H9 (cell line): ENCODE measurements at places on chromosomes 12 and 14.

DNA sequence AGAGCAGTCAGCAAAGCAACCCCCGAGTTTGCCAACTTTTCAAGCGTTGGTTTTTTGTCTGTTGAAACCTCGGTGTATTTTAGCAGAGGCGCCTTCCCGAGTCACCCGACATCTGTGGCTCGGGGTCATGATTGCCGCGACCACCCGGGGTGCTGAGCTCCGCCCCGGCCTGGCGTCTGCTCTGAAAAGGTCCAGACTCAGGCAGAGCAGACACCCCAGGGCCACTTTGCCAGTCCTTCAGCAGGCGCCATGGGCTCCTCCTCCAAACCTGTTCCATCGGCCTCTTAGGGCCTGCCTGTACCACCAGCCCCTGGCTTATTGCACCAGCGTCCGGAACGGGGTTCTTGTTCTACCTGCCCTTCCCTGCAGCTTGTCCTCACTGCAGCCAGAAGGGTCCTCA is 19.1 kb downstream of the ANKRD9 start:
- H3K4me1 ChIP-seq = no peaks in the 10 kb centered on the region
- no peak for DNase-seq
- H3K27ac ChIP-seq = no peak overlapping the region
- no peaks in the 10 kb centered on the region for H3K27me3 ChIP-seq

- peaks cover 69% of the 10 kb centered on the region for H3K36me3 ChIP-seq
- no peak overlapping the region for H3K27ac ChIP-seq
- no peak for DNase-seq
- H3K4me1 ChIP-seq = no peaks in the 10 kb centered on the region
- H3K27me3 ChIP-seq = no peaks in the 10 kb centered on the region
- no peak overlapping the region for H3K4me3 ChIP-seq
Observed at GRCh38 chr12:94353130-94353529, 106.5 kb downstream of the CEP83 start.

GRCh38 chr12:15163030-15163976 is 57.9 kb downstream of the RERG start:
- no peaks in the 10 kb centered on the region for H3K4me1 ChIP-seq
- H3K36me3 ChIP-seq = no peaks in the 10 kb centered on the region
- H3K27ac ChIP-seq = no peak overlapping the region
- no peak for DNase-seq
- H3K4me3 ChIP-seq = no peak overlapping the region

DNA sequence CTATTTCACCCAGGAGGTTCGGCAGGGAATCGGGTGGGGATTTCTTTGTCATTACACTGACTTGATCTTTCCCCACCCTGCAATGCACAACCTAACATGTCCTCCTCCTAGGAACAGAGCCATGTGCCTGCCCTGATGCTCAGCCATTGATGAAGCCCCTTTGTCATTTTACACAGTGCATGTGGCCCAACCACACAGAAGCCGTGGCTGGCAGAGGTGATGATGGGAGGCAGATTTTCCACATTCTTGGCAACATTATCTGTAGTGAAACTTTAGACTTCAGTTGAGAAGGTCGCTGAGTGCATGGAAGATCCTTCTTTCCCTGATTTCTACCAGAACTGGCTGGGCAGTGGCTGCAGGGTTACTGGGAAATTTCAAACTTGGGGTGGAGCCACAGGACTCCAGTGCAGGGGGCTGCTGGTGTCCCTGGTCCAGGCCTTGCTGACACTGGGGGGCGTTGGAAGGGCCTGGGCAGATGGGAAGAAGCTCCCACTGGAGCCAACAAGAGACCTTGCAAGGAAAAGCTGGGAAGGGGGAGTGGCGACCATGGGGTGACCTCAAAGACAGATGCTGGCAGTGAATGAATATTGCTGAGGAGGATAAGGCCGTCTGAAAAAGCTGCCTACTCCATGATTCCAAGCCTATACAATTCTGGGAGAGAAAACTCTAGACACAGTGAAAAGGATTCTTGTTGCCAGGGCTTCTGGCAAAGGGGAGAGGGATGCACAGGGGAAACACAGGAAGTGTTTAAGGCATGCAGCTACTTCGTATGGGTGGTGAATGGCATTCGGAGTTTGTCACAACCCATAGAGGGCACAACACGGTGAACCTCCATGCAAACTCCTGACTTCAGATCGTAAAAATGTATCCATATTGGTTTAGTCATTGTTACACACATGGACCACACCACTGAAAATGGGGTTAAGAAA is 41.8 kb upstream of the P2RX7 start:
- H3K27me3 ChIP-seq = no peaks in the 10 kb centered on the region; the same call in 1 of the 2 replicates
- no peak for DNase-seq
- H3K4me3 ChIP-seq = no peak overlapping the region
- 0 out of 2 replicates have a peak, but pooled peaks cover 2% of the 10 kb centered on the region for H3K4me1 ChIP-seq

- peaks cover 3% of the 10 kb centered on the region for H3K36me3 ChIP-seq
- H3K27me3 ChIP-seq = no peaks in the 10 kb centered on the region
- no peak overlapping the region for H3K27ac ChIP-seq
- DNase-seq = no peak
- H3K4me3 ChIP-seq = no peak overlapping the region
Observed at GRCh38 chr12:130469552-130469951, 131.9 kb downstream of the PIWIL1 start.

DNA sequence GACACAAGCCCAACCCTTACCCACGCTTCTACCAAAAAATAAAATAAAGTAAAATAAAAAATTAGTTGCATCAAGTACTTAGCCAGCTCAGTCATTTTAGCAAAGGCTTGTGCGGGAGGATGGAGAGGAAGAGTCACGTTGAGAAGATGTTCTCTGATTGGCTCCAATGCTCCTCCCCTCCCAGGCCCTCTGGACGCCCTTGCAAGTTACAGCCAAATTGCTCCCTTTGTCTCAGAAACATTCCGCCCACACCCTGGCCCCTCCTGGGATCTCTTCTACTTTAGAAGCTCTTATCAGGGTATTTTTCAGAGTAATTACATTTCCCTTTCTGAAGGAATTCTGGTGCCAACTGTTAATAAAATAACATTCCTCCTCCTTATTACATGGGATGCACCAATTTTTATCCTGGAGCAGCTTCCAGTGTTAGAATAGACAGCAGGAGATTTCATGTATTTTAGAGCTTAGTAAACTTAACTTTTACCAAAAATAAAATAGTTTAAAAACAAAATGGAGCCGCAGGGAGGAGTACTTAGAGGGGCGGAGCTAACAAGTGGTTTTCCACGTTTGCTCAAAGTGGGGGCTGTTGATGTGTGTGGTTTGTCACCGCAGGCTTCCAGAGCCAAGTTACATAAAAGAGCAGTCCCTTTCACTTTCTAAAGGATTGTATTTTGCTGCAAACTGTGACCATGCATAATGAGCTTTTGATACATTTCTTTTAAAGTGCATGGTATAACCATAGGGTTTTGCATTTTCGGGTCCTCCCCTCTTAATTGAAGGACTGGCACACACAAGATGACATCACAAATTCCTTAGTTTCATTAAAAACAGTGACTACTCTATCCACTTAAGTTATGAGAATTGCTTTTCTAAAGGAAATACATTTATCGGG is 71.7 kb upstream of the RAP1B start:
- H3K4me1 ChIP-seq = no peaks in the 10 kb centered on the region
- no peak overlapping the region; the same call in 2 of the 3 replicates for H3K4me3 ChIP-seq
- peaks cover 11% of the 10 kb centered on the region for H3K36me3 ChIP-seq
- peak; percentile 82 for DNase-seq

DNA sequence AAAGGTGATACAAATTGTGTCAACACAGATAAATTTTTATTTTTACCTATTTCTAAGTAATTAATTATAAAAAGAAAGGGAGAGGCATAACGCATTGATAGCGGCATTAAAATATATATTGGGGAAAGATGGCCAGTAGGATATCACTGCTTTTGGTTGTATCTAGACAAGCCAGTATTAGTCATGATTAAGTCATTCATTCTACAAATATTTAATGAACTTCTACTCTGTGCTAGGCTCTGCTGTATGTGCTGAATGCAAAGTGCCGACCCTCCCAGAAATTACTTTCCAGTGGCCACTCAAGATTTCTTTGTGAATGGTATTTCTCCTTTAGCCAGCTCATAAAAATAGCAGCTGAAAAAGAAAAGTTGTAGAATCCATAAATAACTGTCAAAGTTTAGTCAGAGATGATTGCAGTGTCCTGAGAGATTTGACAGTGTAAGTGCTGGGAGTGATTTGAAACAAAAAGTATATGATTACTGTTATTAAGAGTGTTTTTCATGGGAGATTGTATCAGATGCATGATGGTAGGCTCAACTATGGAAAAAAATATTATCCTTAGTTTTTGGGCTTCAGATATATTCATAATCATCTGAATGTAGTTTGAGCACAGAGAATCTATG is 133.2 kb downstream of the MGAT4C start:
- DNase-seq = no peak
- no peaks in the 10 kb centered on the region for H3K27me3 ChIP-seq
- H3K36me3 ChIP-seq = no peaks in the 10 kb centered on the region

DNA sequence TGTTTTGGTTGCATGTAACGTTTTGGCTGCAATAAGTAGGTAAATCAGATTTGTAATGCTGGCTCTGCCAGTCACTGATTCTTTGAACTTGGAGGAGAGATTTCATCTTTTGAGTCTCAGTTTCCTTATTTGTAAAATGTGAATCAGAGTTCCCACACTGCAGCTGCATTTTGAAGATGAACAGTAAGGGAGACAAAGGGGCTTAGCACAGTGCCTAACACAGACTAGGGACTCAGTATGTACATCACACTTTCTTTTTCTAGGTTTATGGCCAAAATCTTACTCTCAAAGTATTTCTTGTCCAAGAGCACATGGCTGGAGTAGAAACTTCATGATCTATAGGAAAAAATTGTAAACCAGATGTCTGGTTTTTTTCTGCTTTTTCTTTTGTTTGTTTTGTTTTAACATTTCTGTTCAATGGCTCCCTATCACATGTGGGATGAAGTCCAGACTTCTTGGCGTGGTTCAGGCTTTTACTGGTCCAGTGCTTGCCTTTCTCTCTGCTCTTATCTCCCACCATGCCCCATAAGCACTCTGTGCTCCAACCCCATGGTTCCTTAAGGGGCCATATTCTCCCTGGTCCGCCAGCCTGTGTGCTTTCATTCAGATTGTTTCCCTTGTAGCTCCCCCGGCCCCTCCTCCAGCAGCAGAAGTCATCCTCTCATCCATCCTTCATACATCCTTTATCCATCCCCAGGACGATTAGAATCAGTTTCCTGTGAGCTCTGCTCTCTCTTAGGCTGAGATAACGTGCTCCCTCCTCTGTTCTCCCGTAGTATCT is 58.0 kb downstream of the SYNE2 start:
- no peak overlapping the region for H3K4me3 ChIP-seq
- peaks cover 3% of the 10 kb centered on the region; the same call in 2 of the 3 replicates for H3K36me3 ChIP-seq
- no peak for DNase-seq
- no peak overlapping the region for H3K27ac ChIP-seq
- H3K27me3 ChIP-seq = no peaks in the 10 kb centered on the region

DNA sequence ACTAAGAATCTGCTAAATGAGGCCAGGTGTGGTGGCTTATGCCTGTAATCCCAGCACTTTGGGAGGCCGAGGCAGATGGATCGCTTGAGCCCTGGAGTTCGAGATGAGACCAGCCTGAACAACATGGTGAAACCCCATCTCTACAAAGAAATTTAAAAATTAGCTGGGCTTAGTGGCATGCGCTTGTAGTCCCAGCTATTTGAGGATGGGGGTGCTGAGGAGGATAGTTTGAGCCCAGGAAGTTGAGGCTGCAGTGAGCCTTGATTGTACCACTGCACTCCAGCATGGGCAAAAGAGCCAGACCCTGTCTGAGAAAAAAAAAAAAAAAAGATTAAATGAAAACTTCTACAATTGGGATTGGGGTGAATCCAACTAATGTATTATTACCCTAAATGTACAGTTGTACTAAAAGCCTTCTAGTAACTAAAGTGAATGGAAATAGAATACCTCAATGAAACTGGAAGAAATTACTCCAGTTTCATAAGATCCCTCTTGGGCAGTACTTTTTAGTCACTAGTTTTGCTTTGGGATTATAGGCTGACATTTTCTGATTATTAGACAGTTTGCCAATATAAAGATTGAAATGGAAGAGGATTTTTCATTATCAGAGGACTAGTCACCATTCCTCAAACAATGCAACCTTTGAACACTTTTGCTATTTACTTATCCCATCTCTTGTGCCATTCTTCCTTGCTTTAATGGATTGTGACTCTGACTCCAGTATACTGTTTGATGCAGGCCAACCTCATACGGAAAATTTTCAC is 14.3 kb downstream of the COCH start:
- no peak overlapping the region for H3K27ac ChIP-seq
- H3K4me3 ChIP-seq = no peak overlapping the region
- no peaks in the 10 kb centered on the region for H3K4me1 ChIP-seq
- H3K27me3 ChIP-seq = no peaks in the 10 kb centered on the region
- H3K36me3 ChIP-seq = peaks cover 5% of the 10 kb centered on the region; the same call in 1 of the 3 replicates
- no peak for DNase-seq

- DNase-seq = no peak
- H3K36me3 ChIP-seq = peaks cover 47% of the 10 kb centered on the region
- no peaks in the 10 kb centered on the region for H3K27me3 ChIP-seq
- H3K4me3 ChIP-seq = no peak overlapping the region
Observed at GRCh38 chr12:28374556-28374955, 184.3 kb downstream of the CCDC91 start.

DNA sequence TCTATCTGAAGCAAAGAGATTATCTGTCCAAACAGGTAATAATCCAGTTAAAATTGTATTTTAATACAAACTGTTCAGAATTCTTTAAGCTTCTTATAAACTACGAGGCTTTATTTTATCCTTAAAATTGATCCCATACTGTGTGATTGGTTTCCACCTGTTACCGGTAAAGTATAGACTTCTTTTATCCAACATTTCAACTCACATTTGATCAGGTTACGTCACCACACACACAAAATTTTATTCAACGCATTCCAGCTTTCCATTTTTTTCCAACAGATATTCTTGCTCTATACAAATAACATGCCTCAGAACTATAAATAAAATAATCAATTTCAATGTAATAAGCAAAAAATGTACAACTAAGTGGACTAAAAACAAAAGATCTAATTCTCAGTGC is 4.5 kb downstream of the NOVA1 start:
- H3K27ac ChIP-seq = no peak overlapping the region
- H3K4me3 ChIP-seq = no peak overlapping the region
- 0 out of 2 replicates have a peak, but pooled peaks cover 7% of the 10 kb centered on the region for H3K36me3 ChIP-seq
- no peaks in the 10 kb centered on the region for H3K4me1 ChIP-seq

- no peaks in the 10 kb centered on the region for H3K27me3 ChIP-seq
- no peaks in the 10 kb centered on the region for H3K36me3 ChIP-seq
- H3K4me3 ChIP-seq = no peak overlapping the region
- peaks cover 2% of the 10 kb centered on the region for H3K4me1 ChIP-seq
- no peak for DNase-seq
Observed at GRCh38 chr12:107127482-107128430, 34.4 kb upstream of the CRY1 start.

DNA sequence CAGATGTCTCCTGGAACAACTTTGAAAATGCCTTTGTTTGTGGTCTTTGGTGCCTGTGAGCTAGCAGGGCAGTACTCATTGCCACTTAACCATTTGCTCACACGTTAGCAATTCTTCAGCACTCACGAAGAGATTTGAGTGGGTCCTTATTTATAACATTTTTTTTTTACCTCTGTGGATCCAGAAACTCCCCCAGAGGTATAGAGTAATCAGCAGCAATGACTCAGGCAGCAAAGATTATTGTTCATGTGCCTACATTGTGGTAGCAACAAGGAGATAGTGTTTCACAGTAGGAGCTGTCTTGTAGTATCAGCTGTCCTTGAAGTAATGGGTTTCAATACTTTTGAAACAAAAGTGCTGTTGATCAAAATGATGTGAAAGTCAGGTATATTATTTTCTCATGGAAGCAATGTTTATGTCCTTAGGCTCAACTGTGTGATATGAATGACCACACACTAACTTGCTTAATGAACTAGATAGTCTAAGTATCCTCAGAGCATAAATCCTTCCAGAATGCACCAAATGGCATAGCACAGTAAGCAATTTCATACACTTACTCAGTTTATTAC is 304.1 kb downstream of the EGLN3 start:
- H3K27ac ChIP-seq = no peak overlapping the region
- no peaks in the 10 kb centered on the region for H3K27me3 ChIP-seq
- H3K4me1 ChIP-seq = peaks cover 3% of the 10 kb centered on the region; the same call in 1 of the 2 replicates
- no peaks in the 10 kb centered on the region for H3K36me3 ChIP-seq
- no peak for DNase-seq
